ENCODE measurements at places on chromosomes 1 and 21.

DNA sequence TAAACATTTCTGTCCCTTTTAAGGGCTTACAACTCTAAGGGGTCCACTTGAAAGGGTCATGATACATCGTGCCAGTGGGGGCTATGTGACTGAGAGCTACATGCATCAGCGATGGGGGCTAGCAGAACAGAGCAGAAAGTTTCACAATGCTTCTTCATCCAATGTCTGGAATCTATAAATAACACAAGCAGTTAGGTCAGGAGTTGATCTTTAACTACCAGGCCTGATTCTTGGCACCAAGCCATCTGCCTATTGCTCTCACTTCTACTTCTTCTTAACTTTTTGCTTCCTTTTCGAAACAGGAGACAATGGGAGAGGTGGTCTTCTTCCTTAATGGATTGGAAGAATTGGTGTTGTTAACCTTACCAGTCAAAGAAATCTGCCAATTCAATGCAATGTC is 410.0 kb downstream of the TGFB2 start:
- no peak for DNase-seq

DNA sequence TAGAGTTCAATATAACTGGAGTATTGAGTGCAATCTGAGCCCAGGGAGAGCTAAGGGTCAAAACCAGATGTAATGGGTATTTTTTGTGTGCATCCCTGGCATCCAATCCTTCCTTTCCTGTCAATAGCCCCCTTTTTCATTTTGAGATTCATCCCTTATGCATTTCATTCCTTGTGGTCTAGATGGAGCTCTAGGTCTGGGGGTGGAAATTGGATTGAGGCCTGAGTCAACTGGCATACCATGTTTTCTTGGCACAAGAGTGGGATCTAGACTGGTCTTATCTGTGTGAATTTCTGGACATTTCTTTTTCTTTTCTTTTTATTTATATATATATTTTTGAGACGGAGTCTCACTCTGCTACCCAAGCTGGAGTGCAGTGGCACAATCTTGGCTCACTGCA is 67.3 kb upstream of the RAB3GAP2 start:
- DNase-seq, result no peak

- no peak for DNase-seq
These were observed 29.8 kb upstream of the HHAT start for GRCh38 chr1:210298936-210299335.

DNA sequence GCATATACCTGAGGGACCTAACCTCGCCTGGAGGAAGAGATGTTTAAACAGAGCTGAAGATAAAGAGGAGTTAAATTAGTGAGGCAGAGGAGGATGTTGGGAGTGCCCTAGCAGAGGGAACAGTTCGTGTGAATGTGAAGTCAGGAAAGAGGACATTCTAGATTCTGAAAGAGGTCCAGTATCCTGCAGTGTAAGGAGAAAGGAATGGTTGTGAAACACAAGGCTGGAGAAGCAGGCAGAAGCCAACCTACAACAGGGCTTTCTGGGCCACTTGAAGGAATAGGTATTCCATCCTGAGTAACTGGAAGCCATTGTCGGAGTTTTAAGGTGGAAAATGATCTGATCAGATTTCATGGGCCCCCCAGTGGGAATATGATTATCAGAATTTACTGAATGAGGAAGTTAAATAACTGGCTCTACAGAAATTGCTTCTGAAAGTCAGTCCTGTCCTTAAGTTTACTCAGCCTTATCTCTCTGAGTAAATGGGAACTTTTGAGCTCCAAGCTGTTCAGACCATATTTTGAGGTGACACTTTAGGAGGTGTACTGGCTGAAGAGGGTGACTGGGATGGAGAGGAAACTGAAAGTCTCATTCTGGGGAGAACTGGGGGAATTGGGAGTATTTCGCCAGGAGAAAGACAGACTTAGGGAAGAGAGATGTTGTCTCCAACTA is 24.4 kb upstream of the FAAH start:
- DNase-seq, result no peak

GRCh38 chr21:35321322-35322200 is 272.5 kb upstream of the RUNX1 start:
- no peak for DNase-seq

- DNase-seq, result no peak
These were observed 187.5 kb downstream of the TPR start for GRCh38 chr1:186187601-186188000.

All from NCI-H1105 (cell line).